ENCODE measurements at places on chromosomes 12 and 14.

DNA sequence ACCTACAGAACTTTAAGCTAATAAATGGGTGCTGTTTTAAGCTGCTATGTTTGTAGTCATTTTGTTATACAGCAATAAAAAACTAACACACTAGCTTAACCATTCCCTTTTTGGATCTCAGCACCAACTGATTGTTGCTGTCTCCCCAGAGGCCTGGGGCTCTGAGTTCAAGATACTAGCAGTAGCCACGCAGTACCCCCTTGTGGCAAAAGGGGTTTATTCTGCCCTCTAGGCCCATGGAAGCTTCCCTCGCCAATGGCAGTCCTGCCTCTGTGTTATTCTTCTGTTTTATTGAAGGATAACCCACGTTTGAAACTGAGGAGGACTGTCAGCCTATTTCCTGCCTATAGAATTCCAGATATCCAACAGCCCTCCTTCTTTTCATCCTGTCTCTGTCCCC, 455.3 kb upstream of the ATP2B1 start:
- DNase-seq: peak; percentile 29

DNA sequence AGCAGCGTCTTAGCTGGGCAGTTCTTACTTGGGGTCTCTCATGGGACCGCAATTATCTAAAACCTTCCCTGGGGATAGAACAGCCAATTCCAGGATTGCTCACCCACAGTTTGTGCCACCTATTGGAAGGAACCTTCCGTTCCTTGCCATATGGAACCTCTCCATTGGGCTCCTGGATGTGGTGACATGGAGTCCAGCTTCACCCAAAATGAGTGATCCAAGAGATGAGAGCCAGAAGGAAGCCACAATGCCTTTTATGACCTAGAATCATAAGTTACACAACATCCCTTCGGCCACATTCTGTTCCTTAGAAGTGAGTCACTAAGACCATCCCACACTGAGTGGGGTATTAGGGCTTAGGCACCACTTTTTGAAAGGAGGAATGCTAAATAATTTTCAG, 164.4 kb downstream of the FBXL14 start:
- no peak for DNase-seq

DNA sequence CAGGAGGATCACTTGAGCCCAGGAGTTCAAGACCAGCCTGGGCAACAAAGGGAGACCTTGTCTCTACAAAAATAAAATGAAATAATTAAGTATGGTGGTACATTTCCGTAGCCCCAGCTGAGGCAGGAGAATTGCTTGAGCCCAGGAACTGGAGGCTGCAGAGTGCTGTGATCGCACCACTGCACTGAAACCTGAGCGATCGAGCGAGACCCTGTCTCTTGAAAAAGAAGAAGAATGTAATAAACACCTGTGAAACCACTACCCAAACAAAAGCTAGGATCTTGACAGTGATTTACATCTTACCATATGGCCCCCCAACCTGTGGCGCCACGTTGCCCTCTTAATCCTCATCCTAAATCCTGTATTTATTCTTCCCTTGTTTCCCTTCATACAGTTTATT, 5.7 kb upstream of the DTX1 start:
- no peak for DNase-seq

- no peak for DNase-seq
Measured at GRCh38 chr14:79021766-79022165, 851.6 kb downstream of the NRXN3 start.

DNA sequence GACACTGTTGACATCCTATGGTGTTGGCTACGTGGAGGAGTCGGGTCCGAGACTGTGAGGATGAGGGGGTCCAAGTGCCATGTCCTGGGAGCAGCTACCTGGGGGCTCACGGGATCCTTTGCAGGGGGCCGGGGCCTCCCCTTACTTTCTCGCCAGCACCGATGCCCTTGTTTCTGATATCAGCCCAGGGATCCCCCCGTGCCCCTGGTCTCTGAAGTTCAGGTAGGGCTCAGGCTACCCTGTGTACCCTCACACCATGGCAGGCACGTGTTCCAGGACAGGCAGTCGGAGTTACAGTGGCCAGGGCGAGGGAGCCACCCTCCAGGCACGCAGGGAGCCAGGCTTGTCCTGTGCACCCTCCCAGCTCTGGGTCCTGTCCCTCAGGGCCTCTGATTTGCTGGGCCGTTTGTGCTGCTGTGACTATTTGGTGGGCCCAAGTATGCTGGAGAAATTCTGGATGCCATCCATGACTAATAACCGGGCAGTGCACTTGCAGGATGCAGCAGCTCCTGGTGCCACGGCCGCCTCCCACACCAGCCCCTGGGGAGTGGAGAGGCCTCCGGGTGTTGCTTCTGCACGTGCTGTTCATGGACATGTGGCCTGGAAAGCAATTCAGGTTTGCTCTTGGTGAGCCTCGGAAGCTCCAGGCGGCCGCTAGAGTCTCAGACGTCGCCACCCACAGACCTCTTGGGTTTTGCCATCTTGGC, 93.1 kb upstream of the SFSWAP start:
- no peak for DNase-seq

DNA sequence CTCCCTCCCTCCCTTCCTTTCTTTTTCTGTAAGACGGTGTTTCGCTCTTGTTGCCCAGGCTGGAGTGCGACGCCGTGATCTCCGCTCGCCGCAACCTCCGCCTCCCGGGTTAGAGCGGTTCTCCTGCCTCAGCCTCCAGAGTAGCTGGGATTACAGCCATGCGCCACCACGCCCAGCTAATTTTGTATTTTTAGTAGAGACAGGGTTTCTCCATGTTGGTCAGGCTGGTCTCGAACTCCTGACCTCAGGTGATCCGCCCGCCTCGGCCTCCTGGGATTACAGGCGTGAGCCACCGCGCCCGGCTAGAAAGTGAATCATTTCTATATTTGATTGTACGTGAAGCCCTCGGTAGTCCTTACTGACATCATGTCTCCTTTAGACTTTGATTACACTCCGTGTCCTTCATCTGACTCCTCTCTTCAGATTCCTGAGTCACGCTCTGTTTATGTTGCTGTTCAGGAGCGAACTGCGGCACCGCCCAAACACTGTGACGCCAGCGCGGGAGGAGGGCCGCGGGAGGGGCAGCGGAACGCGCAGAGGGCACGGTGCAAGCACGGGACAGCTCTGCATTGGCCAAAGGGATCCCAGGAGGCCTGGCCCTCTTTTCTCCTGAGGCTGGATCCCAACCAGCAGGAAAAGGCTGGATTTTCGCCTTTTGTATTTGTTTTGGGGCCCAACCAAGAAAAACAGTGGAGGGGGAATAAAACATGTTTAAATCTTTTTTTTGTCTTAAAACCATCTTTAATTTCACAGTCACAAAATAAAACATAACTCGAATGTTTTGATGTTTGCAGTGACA, 538 bp upstream of the GABARAPL1 start:
- peak; percentile 98 for DNase-seq

- no peak for DNase-seq
Measured at GRCh38 chr14:76782885-76783566, 21.8 kb downstream of the VASH1 start.

GRCh38 chr12:131113568-131114270, 160.0 kb downstream of the ADGRD1 start:
- no peak for DNase-seq

- DNase-seq: no peak
Measured at GRCh38 chr14:60508707-60509437, at the start of gene SIX6. Gene SIX6 (plus strand): TSS chr14:60509146. CDS start chr14:60509399, 253 bp downstream.

DNA sequence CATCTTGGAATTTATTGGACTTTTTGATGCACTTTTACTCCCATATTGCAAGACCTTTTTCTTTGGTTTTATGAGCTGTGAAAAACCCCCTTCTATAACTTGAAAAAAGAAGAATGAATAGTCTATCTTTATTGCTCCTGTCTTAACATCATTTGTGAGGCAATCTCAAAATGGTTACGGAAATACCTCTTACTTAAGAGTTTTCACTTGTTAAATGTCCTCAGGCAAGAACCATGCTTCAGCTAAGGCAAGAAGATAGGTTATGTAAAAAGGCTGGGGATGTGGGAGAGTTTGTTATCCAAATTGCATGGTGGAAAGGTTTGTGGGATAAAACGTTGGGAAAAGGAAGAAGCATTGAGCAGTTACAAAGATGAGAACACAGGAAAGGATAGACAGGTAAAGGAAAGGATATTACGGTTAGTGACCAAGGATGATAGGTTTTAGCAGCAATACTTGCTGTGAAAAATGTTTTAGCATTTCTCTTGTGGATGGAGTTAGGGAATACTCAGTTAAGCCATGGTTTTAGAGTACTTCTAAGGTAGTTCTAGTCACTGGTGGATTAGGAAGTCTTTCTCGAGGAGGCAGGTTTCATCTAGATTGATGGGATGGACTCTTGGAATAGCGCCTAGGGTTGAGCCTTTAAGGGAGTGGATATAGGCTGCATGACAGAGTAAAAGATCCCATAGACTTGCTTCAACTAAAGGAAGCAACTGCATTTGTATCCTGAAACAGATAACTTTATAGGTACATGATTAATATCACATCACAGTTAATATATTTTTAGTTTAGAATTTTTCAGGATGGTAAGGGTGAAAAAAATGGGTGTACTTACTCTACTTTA, 30.3 kb downstream of the MDM2 start:
- DNase-seq: no peak

- DNase-seq: no peak
Measured at GRCh38 chr14:72565917-72566316, 328.0 kb downstream of the DPF3 start.

GRCh38 chr14:65846196-65846868, 433.8 kb downstream of the FUT8 start:
- DNase-seq: no peak

DNA sequence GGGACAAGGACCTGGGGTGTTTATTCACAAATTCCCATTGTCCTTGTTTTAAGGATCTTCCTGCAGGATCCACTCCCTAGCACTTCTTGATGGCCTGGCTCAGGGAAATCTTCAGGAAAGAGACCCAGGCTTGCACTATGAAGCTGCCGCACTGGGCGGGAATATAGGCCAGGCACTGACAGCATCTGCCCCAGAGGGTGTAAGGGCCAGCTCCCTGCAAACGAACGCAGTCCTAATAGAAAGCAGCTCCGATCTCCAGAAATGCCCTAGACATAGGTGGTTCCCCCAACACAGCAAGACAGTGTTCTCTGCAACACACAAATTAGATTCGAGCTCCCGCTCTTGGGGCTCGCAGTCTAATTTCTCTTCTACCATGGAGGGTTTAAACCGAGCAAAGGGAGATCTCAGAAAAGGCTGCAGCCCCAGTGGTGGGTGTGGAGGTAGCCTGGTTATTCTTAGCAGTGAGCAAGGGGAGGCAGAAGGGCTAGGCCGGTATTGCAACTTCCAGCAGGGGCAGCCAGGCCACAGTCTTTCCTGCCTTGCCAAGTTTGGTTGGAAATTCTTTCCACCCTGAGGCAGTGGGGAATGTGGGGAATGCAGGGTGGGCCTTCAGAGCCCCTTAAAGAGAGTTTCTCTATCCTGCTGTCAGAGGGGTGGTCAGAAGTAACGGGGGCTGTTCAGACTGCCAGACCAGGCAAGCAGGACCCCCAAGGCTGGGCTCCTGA, 16.1 kb upstream of the WSCD2 start:
- DNase-seq: no peak

DNA sequence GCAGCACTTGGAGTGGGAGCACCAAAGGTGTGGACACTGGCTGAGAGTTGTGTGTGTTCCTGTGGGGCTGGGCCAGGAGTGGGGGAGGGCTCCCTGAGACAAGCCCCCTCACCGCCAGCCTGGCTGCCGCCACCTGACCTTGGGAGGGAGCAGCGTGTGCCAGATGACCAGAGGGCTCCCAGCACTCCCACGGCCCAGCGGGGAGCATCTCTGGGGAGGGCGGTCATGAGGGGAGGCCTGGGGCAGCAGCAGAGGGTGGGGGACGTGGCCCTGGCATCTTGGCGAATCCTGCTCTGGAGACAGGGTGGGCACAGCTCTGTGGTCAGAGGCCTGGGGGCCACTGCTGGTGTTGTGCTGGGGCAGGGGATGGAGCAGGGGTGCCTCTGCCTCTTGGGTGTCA, 10.7 kb downstream of the CEP170B start:
- DNase-seq: no peak

GRCh38 chr12:19390051-19390598, 49.2 kb upstream of the AEBP2 start:
- no peak for DNase-seq

DNA sequence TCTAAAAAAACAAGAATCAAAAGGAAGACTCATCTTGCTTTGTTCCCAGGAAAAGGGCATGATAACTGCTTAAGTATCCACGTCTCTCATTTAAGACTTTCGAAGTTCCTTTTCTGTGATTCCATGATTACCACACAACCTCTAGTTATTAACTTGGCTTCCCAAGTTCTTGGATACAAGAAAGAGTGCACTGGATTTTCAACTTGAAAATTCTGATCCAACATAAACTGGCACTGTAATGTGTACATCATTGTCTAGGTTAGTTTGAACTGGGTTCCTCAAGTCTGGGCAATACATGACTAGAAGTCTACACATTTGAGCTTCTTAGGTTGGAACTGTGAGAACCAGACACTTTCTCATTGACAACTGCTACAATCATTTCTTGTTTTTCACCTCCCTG, 1.6 kb downstream of the KLHL28 start:
- peak; percentile 31 for DNase-seq

GRCh38 chr12:69284131-69284530, 44.8 kb downstream of the CPSF6 start:
- peak; percentile 83 for DNase-seq
